ENCODE measurements at places on chromosomes 1 and 21.

- no peak for DNase-seq
These were observed 361.7 kb downstream of the PDE4B start for GRCh38 chr1:66154394-66154793.

- no peak for DNase-seq
These were observed 374.6 kb upstream of the RUNX1 start for GRCh38 chr21:35423709-35424108.

- no peak for DNase-seq
These were observed 95.6 kb downstream of the ZNF644 start for GRCh38 chr1:90925928-90926869.

- no peak for DNase-seq
These were observed 180.7 kb downstream of the ZBTB18 start for GRCh38 chr1:244231572-244232315.

DNA sequence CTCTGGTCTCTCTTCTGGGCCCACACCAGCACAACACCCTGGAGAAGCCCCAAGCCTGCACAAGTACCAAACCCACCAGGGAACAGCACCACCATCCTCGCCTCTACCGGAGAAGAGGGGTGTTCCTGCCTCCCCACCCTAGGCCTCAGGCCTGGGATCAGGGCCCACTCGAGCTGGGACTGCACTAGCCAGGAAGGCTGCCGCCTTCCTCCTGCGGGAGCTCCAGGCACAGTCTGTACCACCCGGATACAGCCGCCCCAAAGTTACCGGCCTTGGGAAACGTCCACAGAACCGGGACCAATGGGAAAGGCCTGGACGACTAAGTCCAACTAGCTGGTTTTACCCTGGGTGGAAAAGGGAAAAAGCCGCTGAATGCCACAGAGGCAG, 3.4 kb downstream of the TAL1 start:
- DNase-seq: no peak

GRCh38 chr1:12012560-12013316, 6.6 kb upstream of the MIIP start:
- no peak for DNase-seq

- DNase-seq: no peak
These were observed 5.9 kb downstream of the NIPAL3 start for GRCh38 chr1:24421502-24421901.

GRCh38 chr21:17782051-17782450, 37.1 kb downstream of the C21orf91 start:
- no peak for DNase-seq

- DNase-seq: no peak
These were observed 148.9 kb downstream of the RHOU start for GRCh38 chr1:228884196-228884595.

GRCh38 chr1:204075139-204075521, 2.2 kb downstream of the SOX13 start:
- no peak for DNase-seq

- DNase-seq: no peak
These were observed 33.5 kb downstream of the GPR137B start for GRCh38 chr1:236175642-236176336.

- peak; percentile 32 for DNase-seq
These were observed 17.1 kb upstream of the TMEM9 start for GRCh38 chr1:201171063-201172036.

GRCh38 chr1:205827623-205828022, 14.6 kb upstream of the SLC41A1 start:
- no peak for DNase-seq

DNA sequence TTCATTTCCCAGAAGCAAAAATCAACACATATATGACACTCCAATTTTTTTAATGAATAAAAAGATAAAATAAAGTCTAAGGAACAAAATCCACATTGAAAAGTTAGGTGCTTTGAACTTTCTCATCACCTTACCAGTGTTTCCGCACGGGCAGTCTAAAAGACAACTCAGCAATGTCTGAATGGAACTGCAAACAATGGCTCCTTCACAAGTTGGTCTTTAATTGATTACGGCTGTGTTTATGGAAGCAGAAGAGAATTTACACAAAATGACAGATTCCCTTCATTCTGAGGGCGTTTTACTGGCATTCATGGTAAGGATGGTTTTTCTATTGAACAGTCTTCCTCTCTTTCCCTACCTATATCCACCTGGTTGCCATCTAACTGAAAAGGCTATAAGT, 65.0 kb upstream of the RNPC3 start:
- no peak for DNase-seq

DNA sequence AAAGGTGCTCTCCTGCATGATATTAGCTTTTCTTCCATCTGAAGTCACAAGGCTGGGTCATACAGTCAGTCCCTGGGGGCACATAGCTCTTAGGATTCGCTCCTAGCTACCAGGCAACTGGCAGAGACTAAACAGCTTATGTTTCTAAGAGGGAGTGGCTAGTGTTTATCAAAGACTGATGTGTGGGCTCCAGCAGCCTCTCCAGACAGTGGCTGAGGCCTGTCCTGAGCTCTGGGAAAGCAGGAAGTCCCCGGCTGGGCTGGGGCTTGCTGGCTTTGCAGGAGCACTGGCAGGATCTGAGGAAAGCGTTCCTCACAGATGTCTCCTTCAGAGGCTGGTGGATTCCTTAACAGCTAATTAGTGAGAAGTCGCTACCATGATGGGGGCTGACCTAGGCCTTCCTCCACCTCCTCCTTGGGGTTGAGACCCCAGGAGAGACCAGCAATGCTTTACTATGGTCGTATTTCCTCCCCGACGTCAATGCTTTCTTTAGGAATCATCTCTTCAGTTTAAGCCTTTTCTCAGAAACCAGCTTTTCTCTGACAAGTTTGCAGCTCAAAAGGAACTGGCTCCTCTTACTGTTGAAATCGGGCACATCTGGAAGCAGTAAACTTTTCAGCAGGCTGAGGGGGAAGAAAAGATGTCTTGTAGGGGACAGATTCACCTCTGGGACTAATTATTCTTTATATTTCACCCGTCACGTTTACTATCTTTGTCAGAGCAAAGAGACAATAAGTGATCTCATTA, 33.5 kb upstream of the HHAT start:
- DNase-seq: no peak

Measured in GM18507 (cell line).